Activated effector memory CD4-positive, alpha-beta T cell treated with anti-CD3 and anti-CD28 coated beads, Interleukin-2, amount 50 U/mL, for 16 hours (primary cell): ENCODE measurements at places on chromosomes 4 and X.
A peak's percentile ranks its signal among the peaks of the same experiment; 100 is the strongest.

DNA sequence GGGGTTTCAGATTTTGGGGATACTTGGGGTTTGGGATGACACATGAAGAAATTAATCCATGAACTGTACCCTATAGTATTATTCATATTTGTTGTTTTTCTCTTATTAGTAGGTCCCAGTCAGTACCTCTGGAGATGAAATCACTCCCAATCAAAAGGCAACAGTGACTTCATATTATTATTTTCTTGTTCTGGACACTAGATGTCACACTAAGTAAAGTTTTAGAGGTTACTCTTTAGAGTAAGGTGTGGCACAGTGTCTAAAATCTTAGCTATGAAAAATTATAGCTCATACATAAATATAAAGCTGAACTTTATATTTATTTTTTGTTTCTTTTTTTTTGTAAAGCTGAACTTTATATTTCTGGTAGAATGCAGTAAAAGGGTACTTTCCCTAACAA is 35.1 kb downstream of the FAM114A1 start:
- DNase-seq: no peak

GRCh38 chr4:20889901-20890300 is 189.6 kb downstream of the PACRGL start:
- DNase-seq: no peak

- DNase-seq: no peak
Measured at GRCh38 chr4:57550198-57550597, 440.0 kb upstream of the IGFBP7 start.

DNA sequence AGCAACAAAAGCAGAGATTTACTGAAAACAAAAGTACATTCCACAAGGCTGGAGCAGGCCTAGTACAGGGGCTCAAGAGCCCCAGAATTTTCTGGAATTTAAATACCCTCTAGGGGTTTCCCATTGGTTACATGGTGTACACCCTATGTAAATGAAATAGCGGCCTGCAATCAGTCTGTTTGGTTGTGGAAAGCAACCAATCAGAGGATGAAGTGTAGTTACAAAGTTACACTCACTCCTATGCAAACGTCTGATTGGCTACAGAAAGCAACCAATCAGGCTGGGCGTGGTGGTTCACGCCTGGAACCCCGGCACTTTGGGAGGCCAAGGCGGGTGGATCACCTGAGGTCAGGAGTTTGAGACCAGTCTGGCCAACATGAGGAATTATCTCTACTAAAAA is 13.8 kb upstream of the TXLNG start:
- DNase-seq: no peak

GRCh38 chr4:123399627-123400358 is 3.2 kb downstream of the SPRY1 start:
- DNase-seq: no peak

DNA sequence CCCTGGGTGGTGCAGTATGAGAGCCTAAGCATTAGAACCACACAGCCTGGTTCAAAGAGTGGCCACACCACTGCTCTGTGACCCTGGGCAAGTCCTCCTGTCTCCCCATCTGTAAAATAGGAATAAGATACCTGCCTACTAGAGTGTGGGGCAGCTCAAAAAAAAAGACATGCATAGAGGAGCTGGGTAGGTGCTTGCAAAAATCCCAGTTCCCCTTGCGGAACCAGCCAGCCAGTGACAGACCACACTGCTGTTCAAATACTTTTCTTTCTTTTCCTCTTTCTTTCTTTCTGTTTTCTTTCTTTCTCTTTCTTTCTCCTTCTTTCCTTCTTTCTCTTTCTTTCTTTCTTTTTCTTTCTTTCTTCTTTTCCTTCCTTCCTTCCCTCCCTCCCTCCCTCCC is 63.0 kb upstream of the TRIM2 start:
- no peak for DNase-seq

DNA sequence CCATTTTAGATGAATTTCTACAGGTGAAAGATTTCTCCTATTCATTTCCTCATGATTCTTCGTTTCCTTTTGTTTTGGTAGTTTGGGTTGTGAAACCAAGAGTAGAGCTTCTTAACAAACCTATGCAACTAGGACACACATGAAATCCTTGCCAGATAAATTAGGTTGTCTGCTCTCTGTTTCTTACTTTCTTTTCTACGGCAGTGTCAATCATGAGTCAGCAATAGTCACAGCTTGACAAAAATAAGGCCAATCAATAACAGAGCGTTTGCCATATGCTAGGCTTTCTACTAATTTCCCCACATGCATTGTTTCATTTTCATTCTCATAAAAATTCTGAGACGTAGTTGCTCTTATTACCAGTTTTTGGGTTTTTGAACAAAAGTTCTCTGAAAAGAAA is 20.3 kb downstream of the CLRN2 start:
- no peak for DNase-seq

DNA sequence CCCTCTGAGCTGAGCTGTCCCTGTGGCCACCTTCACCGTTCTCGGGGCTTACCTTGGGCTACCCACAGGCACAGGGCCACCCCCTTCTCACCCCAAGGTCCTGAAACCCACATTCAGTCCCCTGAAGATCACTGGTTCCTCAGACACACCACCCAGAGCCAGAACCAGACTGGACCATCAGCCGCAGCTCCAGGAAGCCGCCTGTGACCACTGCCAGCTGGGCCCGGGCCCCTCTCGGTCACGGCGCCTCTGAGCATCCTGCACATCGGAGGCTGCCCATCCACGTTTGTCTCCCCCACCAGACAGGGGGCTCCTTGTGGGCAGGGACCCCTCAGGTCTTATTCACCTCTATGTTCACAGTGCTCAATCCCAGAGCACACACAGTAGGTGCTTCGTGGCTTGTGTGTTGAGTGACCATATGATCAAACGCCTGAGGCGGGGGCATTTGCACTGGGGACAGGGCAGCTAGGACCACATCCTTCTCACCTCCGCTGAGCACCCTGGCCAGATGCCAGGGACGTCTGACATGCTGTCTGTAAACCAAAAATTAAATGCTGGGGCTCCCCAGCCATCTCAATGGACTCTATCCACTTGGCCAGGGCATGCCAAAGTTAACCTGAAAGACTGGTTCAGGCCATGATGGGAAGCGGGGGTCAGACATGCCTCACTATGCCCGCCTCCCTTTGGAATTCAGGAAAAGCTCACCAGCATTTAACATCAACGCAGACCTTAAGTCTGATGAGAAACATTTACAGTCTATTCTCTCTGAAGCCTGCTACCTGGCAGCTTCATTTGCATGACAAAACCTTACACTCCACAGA is 109.4 kb upstream of the AFAP1 start:
- DNase-seq: no peak

DNA sequence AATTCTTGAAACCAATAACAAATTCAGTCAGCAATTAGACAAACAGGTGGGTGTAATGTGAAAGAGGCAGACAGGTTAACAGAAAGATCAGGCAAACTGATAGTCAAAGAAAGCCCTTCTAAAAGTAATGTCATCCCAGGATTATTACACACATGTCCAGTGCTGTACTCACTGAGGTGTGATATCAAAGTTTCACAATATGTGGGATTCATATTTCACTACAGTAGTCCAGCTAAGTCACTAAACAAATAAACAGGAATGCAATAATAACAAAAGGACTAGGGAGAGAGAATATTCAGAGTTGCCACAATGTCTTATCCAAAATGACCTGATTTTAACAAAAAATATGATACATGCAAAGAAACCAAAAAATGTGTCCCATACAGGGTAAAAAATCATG is 787.5 kb downstream of the FSTL5 start:
- DNase-seq: no peak

DNA sequence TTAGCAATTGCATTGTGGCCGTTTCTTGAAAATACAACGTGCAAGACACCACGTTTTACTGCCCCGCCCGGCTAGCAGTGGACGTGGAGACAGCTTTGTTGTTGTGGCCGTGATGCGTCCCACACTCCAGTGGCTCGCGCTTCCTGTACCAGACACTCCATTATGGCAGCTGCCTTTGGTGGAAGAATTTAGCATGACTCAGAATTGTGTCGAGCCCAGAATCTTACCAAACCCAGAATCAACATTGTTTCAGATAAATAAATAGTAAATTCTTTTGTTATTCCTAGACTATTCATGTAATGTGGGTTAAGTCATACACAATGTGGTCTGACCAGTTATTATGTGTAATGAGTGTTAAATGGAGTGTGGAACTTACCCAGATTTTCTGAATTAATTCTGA is 25.3 kb upstream of the S100P start:
- DNase-seq: no peak

DNA sequence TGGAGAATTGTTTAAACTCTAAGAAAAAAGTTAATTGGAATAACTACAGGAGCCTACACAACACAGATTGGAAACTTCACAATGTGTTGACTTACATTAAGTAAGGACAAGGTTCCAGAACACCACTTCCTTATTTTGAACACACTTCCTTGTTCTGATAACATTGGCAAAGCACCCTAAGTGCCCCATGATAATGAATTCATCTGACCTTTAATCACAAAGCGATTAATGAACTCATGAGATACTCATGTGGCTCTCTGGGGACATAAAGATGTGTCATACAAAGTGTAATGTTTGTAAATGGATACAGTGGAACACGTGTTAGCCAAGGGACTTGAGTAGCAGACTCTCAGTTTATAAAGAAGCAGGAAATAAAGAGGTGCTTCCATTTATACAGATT is 69.0 kb upstream of the ATOH1 start:
- no peak for DNase-seq

DNA sequence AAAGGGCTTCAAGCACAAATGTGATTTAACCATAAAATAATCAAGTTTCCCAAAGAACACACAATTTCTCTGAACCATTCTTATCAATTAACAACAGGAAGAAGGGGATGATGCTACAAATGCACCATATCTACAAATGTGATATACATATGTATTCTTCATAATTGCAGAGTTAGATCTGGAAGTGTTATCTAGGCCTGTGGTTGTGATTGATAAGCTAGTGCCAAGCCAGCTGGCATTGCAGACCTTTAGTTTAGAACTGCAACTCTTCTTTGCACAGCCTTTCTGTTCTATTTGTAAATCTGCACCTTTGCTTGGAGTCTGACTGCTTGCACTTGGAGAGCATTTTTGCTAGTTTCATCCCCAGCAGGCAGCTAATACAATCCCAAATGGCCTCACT is 145.5 kb upstream of the NPY2R start:
- DNase-seq: no peak

- no peak for DNase-seq
Measured at GRCh38 chrX:8657883-8658282, 74.1 kb downstream of the ANOS1 start.

DNA sequence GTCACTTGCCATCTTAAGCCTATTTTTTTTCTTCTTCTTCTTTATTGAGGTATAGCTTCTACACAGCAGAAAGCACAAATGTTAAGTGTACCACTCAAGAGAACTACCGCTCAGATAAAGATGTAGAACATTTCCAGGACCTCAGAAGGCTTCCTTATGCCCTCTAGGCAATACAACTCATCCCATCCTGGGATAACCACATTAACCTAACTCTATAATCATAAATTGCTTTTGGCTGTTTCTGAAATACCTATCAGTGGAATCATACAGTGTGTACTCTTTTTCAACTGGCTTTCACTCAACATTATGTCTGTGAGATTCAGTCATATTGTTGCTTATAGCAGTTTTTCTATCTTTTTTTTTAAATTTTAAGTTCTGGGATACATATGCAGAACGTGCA is 51.7 kb downstream of the ARFIP1 start:
- DNase-seq: no peak

DNA sequence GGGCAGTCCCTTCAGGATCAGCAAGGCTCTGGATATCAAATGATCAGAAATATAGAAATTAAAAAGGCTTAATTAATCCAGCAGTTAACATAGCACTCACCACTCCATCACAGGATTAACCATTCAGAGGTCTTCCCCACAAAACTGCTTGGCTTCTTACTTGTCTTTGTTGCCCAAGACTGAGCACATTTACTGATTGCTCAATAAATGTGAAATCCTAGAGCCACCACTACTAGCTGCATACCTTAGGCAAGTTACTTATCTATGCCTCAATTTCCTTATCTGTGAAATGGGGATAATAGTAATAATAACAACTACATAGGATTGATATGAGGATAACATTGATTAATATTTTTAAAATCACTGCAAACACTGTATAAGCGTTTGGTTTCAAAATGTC is 124.2 kb downstream of the ARHGAP6 start:
- DNase-seq: no peak

DNA sequence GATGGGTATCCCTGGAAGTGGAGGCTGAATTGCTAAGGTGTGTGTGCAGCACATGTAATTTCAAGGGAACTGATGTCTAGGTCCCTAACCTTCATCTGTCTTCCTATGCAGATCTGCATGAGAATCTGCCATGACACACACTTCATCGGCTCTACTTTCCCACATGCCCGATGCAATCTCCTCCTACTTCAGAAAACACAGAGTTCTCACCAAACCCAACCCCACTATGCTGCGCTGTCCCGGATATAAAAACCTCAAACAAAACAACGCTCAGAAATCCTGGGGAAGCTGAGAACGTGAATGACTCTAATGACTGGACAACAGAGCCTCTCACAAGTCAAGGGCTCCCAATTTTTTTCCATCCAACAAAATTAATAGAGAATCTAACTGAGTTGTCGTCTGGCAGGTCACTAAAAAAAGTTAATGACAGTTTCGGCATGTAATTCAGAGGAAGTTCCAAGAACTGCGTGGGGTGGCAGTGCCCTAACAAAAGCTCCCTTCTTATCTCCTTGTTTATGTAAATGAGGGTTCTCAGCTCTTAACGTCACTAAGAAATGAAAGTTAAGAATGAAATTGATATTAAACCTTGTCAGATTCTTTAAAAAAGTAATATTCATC is 39.0 kb downstream of the STX18 start:
- DNase-seq: peak; percentile 70

DNA sequence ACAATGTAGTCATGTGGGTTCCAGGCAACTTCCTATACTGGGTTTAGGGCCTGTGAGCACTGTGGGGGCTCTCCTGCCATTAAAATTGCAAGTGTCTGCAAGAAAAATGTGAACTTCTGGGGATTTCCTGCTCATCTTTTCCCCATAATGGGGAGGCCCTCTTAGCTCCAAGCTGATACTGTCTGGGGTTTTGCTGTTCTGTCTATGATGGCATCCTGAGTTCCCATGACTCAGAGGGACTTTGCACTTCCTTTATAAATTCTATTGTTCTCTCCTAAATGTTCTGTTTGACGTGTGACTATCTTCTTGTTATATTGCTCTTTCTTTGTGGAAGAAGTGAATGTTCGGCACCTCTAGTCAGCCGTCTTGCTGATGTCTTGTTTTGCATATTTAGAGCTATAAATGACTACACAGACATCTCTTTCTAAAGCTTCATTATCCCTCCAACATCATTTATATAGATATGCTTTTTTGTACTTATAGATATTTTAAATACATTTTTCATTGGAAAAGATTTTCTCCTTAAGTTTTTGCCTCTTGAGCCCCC is 465.8 kb downstream of the NAF1 start:
- DNase-seq: no peak

- peak; percentile 66 for DNase-seq
Measured at GRCh38 chr4:102825261-102826091, 1.9 kb downstream of the UBE2D3 start.

DNA sequence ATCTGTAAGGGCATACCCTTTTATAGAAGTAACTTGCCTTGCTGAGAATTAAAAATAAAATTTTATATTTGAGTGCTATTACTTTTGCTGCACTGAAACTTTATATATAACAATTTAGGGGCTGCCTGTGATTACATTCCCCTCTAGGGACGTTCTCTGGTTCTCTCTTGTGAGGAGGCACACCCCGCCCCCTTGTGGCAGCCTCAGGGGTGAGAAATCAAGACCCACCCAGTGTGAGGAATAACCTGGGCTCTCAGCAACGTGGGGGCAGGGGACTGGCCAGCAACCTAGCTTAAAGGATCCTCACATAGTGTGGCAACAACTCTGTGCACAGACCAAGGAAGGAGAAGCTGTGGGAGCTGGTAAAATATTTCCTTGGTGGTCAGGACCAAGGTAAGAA is 43.7 kb downstream of the MAGEA9 start:
- DNase-seq: peak; percentile 76

GRCh38 chr4:148162991-148163390 is 279.2 kb downstream of the NR3C2 start:
- no peak for DNase-seq
